Activated T-helper 2 cell treated with anti-CD3 and anti-CD28 coated beads, Interferon-gamma antibody, Interleukin-2, Interleukin-4, amounts not matched to agents 10 μg/mL and 5 μg/mL and 100 μg/mL, durations not matched to agents 14 hours and 24 hours and 36 hours (primary cell): ENCODE measurements at places on chromosomes 1 and 21. TPM values are rescaled to one million over a fixed set of nuclear protein-coding genes. Genes with fewer than 3 reads are reported as not detected.

Gene LRRIQ3
- 0.46 and 0.55 TPM in 2 replicates for total RNA-seq

Gene CYP4Z1
- not detected in 2 replicates for total RNA-seq

Gene TMEM52
- 0.94 and 1.2 TPM in 2 replicates for total RNA-seq

Gene VASH2
- total RNA-seq: 1.3 and 1.8 TPM in 2 replicates

Gene FAM78B
- 1.2 and 1.4 TPM in 2 replicates for total RNA-seq

Gene PGBD5
- total RNA-seq: not detected in 2 replicates

Gene FAM151A
- not detected in 2 replicates for total RNA-seq

Gene ESRRG
- total RNA-seq: not detected in 2 replicates

Gene RNU1-3
- 2,033 and 2,369 TPM in 2 replicates for total RNA-seq

Gene MYOM3
- total RNA-seq: not detected in 2 replicates

Gene DYNLT5
- total RNA-seq: not detected in 2 replicates

Gene ANGEL2
- 46.2 and 46.3 TPM in 2 replicates for total RNA-seq

Gene RNU1-2
- 2,033 and 2,369 TPM in 2 replicates for total RNA-seq

Gene ADGRB2
- total RNA-seq: 5.4 and 6.0 TPM in 2 replicates

Gene TNN
- total RNA-seq: not detected in 2 replicates

Gene AGO3
- 21.2 and 26.7 TPM in 2 replicates for total RNA-seq

Gene IFFO2
- 48.5 and 49.4 TPM in 2 replicates for total RNA-seq

Gene GBP1
- 35.3 and 40.0 TPM in 2 replicates for total RNA-seq

Gene SYPL2
- total RNA-seq: 0.11 TPM in 1 of 2 replicates, not detected in the other

Gene GUCA2B
- total RNA-seq: not detected in 2 replicates

Gene ZNF695
- total RNA-seq: 1.2 and 1.5 TPM in 2 replicates

Gene ADAM30
- total RNA-seq: not detected in 2 replicates

Gene VAV3
- 1.9 and 4.1 TPM in 2 replicates for total RNA-seq

Gene YBX1
- total RNA-seq: 815 and 840 TPM in 2 replicates

Gene CD1C
- 0.46 TPM in 1 of 2 replicates, not detected in the other for total RNA-seq

Gene GFI1
- 93.8 and 99.4 TPM in 2 replicates for total RNA-seq

Gene LMX1A
- not detected in 2 replicates for total RNA-seq

Gene RPTN
- not detected in 2 replicates for total RNA-seq

Gene RPE65
- total RNA-seq: not detected in 2 replicates

Gene SMIM1
- total RNA-seq: 1.4 and 2.3 TPM in 2 replicates

Gene TRNP1
- total RNA-seq: 0.85 and 0.89 TPM in 2 replicates

Gene KRTAP12-3
- total RNA-seq: not detected in 2 replicates

Gene CAPN8
- total RNA-seq: not detected in 2 replicates

Gene PLD5
- total RNA-seq: not detected in 2 replicates

Gene IQCC
- 5.0 and 5.4 TPM in 2 replicates for total RNA-seq

Gene TNFRSF4
- total RNA-seq: 441 and 458 TPM in 2 replicates

Gene SLC1A7
- total RNA-seq: not detected in 2 replicates

Gene ITLN1
- not detected in 2 replicates for total RNA-seq

Gene OSBPL9
- 49.3 and 52.3 TPM in 2 replicates for total RNA-seq

Gene CDC42BPA
- total RNA-seq: 6.6 and 7.1 TPM in 2 replicates

Gene CDC14A
- total RNA-seq: 10.3 and 11.0 TPM in 2 replicates
